ENCODE measurements at places on chromosomes 13 and 19. TPM values are rescaled to one million over a fixed set of nuclear protein-coding genes. Genes with fewer than 3 reads are reported as not detected.

- H3K4me1 ChIP-seq = peaks cover 36% of the 10 kb centered on the region
- no peaks in the 10 kb centered on the region for H3K36me3 ChIP-seq
- H3K27ac ChIP-seq = peak overlapping the region; percentile 39
Measured at GRCh38 chr19:51119101-51119500, 5.6 kb upstream of the SIGLEC9 start.

DNA sequence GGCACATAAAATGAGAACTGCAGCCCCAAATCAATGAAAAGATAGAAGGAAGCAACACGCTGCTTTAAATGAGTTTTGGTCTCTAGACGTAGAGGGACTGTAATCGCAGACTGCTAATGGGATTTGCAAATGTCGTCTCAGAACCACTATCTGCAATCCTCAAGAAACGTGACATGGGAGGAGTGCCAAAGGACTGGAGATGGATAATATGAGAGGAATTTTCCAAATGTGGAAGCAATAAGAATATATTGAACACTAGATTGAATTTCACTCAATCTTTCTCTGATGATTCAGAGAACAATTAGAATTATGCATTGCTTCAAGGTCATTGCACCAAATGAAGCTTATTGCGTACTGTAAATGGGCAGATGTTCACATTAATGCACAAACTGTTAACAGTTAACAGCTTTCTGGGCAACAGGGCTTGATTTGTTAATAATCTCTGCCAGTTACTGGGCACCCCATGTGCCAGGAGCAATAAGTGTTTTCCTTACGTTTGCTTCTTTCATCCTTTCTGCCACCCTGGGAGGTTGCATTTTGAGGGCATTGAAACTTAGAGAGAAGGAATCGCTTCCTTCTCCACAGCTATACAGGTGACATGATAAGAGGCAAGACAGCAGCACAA, 62.8 kb upstream of the WASF3 start:
- H3K27me3 ChIP-seq = peaks cover 81% of the 10 kb centered on the region
- no peak overlapping the region for H3K4me3 ChIP-seq
- H3K27ac ChIP-seq = no peak overlapping the region
- DNase-seq = no peak

DNA sequence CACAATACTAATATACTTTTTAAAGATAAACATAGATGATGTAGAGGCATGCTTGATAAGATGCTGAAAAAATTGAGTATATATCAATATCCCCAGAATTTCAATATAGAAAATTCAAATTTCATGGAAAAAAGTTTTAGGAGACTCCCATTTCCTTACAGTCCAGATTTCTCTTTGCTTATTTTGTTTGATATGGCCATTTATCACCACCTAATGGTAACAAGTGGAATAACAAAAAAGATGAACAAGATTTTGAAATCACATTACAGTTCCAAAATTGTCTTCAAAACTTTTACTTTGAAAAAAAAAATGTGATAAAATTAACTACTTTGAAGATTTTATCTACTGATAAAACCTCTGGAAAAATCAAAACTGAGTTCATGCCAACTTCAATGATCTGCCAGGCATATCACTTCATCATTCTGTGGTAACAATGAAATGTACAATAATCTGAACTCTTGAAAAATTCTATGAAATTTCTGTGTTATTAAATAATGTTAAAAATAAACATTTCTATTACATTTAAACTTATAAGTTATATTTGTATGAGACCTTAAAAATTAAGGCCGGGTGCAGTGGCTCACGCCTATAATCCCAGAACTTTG, 17.5 kb downstream of the MIPEP start:
- no peak overlapping the region for H3K4me3 ChIP-seq
- peaks cover 3% of the 10 kb centered on the region for H3K4me1 ChIP-seq
- H3K27ac ChIP-seq = no peak overlapping the region

GRCh38 chr13:84896128-84896527, 903.1 kb downstream of the SLITRK6 start:
- H3K4me1 ChIP-seq = peaks cover 2% of the 10 kb centered on the region
- no peak overlapping the region for H3K4me3 ChIP-seq
- H3K36me3 ChIP-seq = no peaks in the 10 kb centered on the region
- DNase-seq = no peak
- H3K27ac ChIP-seq = no peak overlapping the region
- peaks cover 10% of the 10 kb centered on the region for H3K27me3 ChIP-seq

Gene CCL25
- not detected for total RNA-seq

- peaks cover 17% of the 10 kb centered on the region for H3K27me3 ChIP-seq
- no peak for DNase-seq
- no peak overlapping the region for H3K27ac ChIP-seq
- peaks cover 5% of the 10 kb centered on the region for H3K4me1 ChIP-seq
- H3K36me3 ChIP-seq = peaks cover under 1% of the 10 kb centered on the region
Measured at GRCh38 chr19:53988981-53989380, 2.5 kb upstream of the CACNG6 start.

GRCh38 chr19:48720613-48721296, 1.2 kb upstream of the MAMSTR start:
- H3K4me3 ChIP-seq = peak overlapping the region; percentile 94
- peaks cover 16% of the 10 kb centered on the region for H3K4me1 ChIP-seq
- no peaks in the 10 kb centered on the region for H3K27me3 ChIP-seq
- DNase-seq = peak; percentile 85

DNA sequence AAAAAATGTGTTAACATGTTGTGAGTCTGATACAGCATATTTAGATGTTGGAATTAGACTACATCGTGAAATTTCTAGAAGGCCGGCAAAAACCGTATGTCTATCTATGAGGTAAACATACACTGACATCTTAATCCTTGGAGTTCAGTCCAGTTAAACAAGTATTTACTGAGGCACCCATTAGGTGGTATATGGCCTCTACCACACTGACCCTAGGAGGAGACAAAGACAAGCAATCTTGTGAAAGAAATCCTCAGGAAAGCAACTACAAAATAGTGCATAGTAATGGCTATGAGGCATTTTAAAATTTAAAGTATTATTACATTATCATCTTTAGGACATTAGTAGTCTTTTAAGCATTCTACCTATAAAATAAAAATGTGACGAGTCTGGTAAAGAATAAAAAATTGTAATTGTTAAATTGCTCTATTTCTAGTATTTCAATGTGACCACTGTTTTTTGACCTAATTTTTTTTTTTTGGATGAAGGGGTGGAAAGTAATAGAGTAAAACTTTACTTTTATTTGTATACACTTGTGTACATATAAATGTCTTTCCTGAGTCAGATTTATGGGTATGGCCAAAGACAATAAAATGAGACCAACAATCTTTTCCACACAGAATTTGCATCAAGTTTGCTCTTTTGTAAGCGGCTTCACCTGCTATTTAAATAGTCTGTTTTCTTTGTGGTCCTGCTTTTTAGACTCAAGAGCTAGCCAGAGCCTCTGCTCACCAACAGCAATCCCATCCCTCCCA, 50.5 kb downstream of the KATNAL1 start:
- H3K4me1 ChIP-seq = peaks cover 7% of the 10 kb centered on the region
- no peak overlapping the region for H3K27ac ChIP-seq
- DNase-seq = no peak
- H3K36me3 ChIP-seq = no peaks in the 10 kb centered on the region
- H3K4me3 ChIP-seq = no peak overlapping the region
- no peaks in the 10 kb centered on the region for H3K27me3 ChIP-seq

DNA sequence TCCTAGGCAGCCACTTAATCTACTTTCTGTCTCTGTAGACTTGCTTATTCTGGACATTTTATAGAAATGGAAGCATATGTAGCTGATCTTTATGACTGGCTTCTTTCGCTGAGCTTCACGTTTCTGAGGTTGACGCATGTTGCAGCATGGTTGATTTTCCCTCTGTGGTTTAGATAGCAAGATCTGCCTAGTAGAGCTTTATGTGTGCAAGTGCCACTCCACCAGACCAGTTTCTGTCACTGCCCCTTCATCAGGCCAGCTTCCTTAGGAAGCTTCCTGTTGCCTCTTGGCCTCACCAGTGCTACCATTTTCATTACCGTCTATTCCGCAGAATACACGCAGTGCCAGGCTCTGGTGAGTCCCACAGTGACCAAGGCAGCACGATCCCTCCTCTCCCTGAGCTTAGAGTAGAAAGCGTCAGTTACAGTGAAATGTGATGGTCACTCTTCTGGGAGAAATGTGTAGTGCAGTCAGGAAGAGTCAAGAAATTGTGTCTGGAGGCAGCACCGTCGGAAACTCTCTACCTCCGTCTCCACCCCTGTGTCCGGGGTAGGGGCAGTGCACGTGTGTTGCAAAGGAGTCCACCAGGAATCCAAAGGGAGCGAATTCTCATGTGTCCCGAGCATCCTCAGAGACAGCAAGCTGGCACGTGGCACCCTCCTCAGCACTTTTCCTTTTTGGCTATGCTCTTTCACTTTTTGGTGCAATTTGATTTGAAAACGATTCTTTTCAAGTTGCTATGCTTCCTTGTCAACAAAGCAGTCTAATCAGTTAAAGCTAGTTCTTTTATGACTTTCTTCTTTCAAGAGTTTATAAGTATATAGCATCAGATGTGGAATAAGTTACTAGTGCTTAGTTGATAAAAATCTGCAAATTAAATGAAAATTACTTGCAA, 45.4 kb upstream of the GPR183 start:
- no peak for DNase-seq
- peak overlapping the region; percentile 87 for H3K4me3 ChIP-seq
- peak overlapping the region; percentile 100 for H3K27ac ChIP-seq
- no peaks in the 10 kb centered on the region for H3K27me3 ChIP-seq
- peaks cover 11% of the 10 kb centered on the region for H3K36me3 ChIP-seq

DNA sequence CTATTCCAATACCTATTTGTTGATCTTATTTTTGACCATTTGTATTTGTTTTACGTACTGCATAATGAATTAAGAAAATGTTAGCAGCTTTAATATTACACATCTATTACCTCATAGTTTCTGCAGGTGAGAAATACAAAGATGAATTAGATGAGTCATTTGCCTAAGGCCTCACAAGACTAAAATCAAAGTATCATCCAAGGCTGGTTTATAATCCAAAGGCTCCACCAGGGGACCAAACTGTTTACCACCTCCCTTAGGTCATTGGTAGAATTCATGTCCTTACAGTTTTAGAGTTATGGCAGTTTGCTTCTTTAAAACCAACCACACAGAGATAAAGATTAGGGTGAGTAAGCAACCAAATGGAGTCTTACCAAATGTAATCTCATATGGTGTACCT, 848.1 kb downstream of the SLITRK6 start:
- H3K27me3 ChIP-seq = no peaks in the 10 kb centered on the region
- no peaks in the 10 kb centered on the region for H3K4me1 ChIP-seq
- DNase-seq = no peak
- no peaks in the 10 kb centered on the region for H3K36me3 ChIP-seq
- no peak overlapping the region for H3K4me3 ChIP-seq
- H3K27ac ChIP-seq = no peak overlapping the region

Gene SHD
- not detected for total RNA-seq

Gene GIPR
- 2.3 TPM for total RNA-seq

Gene TRPC4
- not detected for total RNA-seq

Measured in T-helper 17 cell (primary cell).